Spinal cord (tissue), 10 donors: ENCODE measurements at places on chromosomes 6 and 20.
A peak's percentile ranks its signal among the peaks of the same experiment; 100 is the strongest.

GRCh38 chr20:39850821-39851330 lies 838.2 kb downstream of the MAFB start:
- H3K27me3 ChIP-seq: peaks cover 26% of the 10 kb centered on the region
- H3K36me3 ChIP-seq: no peaks in the 10 kb centered on the region
- peaks cover 16% of the 10 kb centered on the region for H3K4me1 ChIP-seq
- H3K27ac ChIP-seq: no peak overlapping the region
- no peak for DNase-seq

- H3K4me3 ChIP-seq: no peak overlapping the region
- DNase-seq: no peak
- H3K27ac ChIP-seq: no peak overlapping the region
Observed at GRCh38 chr6:165689699-165690098, 26.7 kb upstream of the PDE10A start.

DNA sequence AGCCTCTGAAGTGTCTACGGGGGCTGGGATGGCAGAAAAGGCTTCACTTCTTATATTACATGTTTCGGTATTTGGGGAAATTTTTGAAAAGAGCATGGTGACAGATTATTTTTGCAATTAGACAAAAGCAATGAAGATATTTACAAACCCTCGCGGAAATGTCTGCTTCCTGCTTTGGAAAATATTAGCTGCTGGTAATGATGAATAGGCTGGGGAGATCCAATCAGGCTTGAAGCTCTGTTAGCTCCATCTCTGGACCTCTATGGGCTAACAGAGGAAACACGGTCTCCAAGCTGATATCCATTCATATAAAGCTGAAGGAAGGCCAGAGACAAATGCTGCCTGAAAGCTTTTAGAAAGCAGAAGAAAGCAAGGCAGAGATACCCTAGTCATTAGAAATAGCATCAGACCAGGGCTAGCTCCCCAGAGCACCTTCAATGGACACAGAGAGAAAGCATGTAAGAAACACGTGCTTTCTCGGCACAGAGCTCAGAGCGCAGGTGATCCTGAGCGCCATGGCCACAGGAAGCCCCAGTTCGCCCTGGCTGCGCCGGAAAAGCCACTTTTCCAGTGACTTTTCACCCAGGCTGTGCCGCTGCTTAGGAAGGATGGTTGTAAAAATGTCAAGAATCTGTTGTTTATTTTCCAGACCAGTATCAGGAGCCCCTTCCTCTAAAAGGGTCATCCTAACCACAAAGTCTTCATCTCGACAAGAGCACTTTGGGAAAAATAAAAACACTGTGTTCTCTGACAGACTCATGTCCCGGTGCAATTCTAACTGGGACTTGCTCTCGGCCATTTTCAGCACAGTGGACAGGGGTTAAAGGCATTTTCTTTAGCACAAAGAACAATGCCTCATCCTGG lies 68.5 kb upstream of the NFATC2 start:
- no peaks in the 10 kb centered on the region for H3K27me3 ChIP-seq
- no peaks in the 10 kb centered on the region for H3K4me1 ChIP-seq

- H3K36me3 ChIP-seq: no peaks in the 10 kb centered on the region
- H3K27me3 ChIP-seq: peaks cover 17% of the 10 kb centered on the region
- no peak overlapping the region for H3K27ac ChIP-seq
Observed at GRCh38 chr20:33209789-33210188, 7.4 kb upstream of the BPIFA3 start.

GRCh38 chr6:131250122-131250521 lies 114.9 kb downstream of the AKAP7 start:
- no peaks in the 10 kb centered on the region for H3K36me3 ChIP-seq
- peak; percentile 94 for DNase-seq

GRCh38 chr6:157768863-157769551 lies 54.0 kb upstream of the SNX9 start:
- no peak for DNase-seq
- H3K4me1 ChIP-seq: peaks cover 3% of the 10 kb centered on the region
- H3K27me3 ChIP-seq: no peaks in the 10 kb centered on the region
- no peaks in the 10 kb centered on the region for H3K36me3 ChIP-seq

DNA sequence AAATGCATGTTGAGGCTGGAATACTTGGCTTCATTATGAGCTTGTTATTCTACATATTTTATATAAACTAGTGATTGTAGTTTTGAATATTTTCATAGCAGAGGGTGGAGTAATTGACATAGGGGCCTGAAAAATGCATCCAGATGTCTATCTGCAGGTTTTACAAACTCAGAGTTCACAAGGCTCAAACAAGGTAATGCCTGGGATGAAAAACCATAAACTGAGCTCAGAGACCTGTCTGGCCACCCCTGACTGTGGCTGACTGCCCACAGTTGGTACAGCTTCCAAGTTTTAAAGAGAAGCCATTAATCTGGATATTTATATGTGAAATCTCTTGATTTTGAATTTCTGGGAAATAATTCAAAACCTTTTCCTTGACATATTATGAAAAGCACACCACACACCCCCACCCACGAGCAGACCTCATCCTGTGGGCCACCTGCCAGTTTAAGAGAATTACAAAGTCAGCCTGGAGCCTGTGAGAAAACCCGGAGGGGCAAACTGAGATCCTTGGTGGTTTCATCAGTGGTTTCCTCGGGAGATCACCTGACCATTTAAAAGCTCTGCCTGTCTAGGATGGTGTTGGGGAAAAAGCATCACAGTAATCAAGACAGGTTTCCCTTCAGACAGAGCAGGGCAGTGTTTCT lies 230.1 kb downstream of the SAMD5 start:
- no peak for DNase-seq
- no peak overlapping the region for H3K4me3 ChIP-seq
- H3K27me3 ChIP-seq: no peaks in the 10 kb centered on the region
- H3K27ac ChIP-seq: no peak overlapping the region

DNA sequence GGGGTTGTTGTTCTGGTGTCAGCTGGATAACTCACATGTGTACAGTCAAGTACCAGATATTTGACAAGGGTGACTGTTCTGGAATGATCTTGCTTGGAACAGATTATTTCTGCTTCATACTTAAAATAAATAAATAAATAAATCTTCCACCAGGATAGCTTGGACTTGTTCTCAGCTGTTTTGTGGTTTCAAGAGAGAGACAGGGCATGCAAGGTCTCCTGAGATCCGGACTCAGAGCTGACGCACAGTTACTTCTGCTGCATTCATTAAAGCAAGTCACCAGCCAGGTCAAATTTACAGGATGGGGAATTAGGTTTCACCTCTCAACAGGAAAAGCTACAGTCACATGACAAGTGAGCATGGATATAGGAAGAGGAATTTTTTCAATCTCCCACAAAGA lies 285.0 kb upstream of the SPTLC3 start:
- H3K27me3 ChIP-seq: no peaks in the 10 kb centered on the region
- H3K27ac ChIP-seq: no peak overlapping the region
- H3K4me3 ChIP-seq: no peak overlapping the region
- no peak for DNase-seq
- H3K4me1 ChIP-seq: no peaks in the 10 kb centered on the region

- no peak overlapping the region for H3K27ac ChIP-seq
- no peaks in the 10 kb centered on the region for H3K27me3 ChIP-seq
- H3K4me3 ChIP-seq: no peak overlapping the region
- no peaks in the 10 kb centered on the region for H3K36me3 ChIP-seq
Observed at GRCh38 chr6:64694356-64694755, 1012.7 kb downstream of the EYS start.

DNA sequence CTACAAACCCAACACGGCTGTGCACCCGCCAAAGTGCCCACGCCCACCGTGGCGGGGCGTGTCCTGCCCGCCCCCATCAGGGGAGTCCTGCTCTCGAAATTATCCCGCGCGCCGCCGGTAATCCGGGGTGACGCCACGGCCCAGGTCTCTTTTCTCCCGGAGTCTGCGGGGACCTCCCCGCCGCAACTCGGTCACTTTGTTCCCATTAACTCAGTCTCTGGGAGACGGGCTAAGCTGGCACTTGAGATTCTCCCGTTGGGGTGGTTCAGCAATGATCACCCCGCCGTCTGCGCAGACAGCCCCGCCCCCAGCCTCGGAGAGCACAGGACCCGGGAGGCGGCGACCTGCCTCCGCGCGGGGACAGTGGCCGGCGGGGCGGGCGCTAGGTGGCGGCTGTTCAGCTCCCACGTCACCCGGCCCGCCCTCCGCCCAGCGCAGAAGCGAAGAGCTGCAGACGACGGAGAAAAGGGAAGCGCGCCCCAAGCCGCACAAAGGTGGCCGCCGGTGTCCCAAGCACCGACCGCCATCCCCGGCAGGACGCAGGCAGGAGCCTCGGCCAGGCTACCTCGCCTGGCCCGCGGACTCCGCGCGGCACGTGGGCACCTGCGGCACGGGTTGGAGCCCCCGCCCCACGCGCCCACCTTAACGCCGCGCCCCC lies 31.5 kb downstream of the SF3B5 start:
- H3K36me3 ChIP-seq: no peaks in the 10 kb centered on the region
- peak; percentile 26 for DNase-seq
- peaks cover 54% of the 10 kb centered on the region for H3K27me3 ChIP-seq

- no peak within 1 kb of the TSS for H3K27ac ChIP-seq
- no peaks in the 10 kb centered on the region for H3K27me3 ChIP-seq
- no peaks in the 10 kb centered on the region for H3K4me1 ChIP-seq
- H3K4me3 ChIP-seq: no peak within 1 kb of the TSS
- no peaks in the 10 kb centered on the region for H3K36me3 ChIP-seq
Observed at GRCh38 chr6:29107758-29108157, at the start of gene OR2J3. Gene OR2J3 (plus strand): TSS chr6:29108058. CDS start chr6:29111891, 3,833 bp downstream.

GRCh38 chr20:44683263-44684046 lies 31.7 kb upstream of the CCN5 start:
- no peak overlapping the region for H3K4me3 ChIP-seq
- H3K27ac ChIP-seq: no peak overlapping the region
- H3K4me1 ChIP-seq: no peaks in the 10 kb centered on the region
- peak; percentile 88 for DNase-seq
- no peaks in the 10 kb centered on the region for H3K27me3 ChIP-seq

- H3K27me3 ChIP-seq: no peaks in the 10 kb centered on the region
- H3K36me3 ChIP-seq: peaks cover 3% of the 10 kb centered on the region
- H3K4me3 ChIP-seq: peak within 1 kb of the TSS; percentile 68
- peaks cover 8% of the 10 kb centered on the region for H3K4me1 ChIP-seq
Observed at GRCh38 chr6:109482905-109483734, at the start of gene ZBTB24. Gene ZBTB24 (minus strand): TSS chr6:109483219. CDS start chr6:109482026, 1,193 bp downstream.

DNA sequence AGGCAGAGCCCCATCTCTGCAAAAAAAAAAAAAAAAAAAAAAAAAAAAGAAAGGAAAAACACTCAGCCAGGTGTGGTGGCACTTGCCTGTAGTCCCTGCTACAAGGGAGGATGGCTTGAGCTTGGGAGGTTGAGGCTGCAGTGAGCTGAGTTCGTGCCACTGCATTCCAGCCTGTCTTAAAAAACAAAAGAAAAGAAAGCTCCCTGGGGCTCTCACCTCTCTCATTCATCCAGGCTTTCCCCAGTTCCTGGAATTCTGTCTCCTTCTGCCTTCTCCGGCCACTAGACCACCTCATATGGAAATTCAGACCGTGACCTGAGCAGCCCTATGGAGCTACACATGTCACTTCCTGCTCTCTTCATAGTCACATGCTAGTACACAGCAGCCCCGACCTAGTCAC lies 101.1 kb upstream of the TAB2 start:
- H3K4me3 ChIP-seq: no peak overlapping the region
- H3K27me3 ChIP-seq: no peaks in the 10 kb centered on the region

DNA sequence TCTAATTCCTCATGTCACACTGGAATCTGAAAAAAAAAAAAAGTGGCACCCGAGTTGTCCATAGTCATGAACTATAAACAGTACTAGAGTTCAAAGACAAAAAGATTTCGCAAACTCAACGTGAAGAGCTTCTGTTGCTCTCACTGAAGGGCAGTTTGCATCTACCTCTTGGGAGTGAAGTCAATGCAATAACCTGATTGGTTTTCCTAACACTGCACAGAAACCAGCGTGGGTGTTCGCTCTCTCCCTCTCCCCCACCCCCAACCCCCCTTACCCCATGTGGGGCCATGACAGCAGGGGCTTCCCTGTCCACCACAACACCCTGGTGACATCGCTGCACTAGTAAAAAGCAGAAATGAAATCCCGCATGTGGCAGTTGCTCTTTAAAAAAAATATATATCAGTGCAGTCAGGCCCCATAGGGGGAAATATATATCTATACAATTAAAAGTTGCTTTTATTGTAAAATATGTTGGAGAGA lies 66.9 kb downstream of the GMPR start:
- H3K27ac ChIP-seq: no peak overlapping the region
- H3K4me1 ChIP-seq: peaks cover 11% of the 10 kb centered on the region
- no peak for DNase-seq
- peaks cover 15% of the 10 kb centered on the region for H3K36me3 ChIP-seq

DNA sequence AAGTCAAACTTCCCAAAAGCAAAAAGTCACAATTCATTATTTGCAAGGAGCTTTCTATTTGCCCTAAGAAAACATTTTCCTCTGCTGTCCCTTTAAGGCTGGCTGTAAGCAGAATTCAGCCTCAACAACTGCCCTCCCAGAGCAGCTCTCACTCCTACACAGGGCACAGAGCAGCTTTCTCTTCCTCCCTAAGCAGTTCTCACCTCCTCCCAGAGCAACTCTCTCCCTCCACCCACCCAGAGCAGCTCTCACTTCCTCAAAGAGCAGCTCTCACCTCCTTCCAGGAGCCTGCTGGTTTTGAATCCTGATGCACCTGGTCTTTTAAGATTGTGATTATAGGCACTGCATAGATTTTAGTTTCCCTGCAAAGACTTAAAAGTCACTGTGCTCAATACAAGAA lies 120.6 kb upstream of the TMEM181 start:
- H3K27ac ChIP-seq: no peak overlapping the region
- peaks cover 4% of the 10 kb centered on the region for H3K4me1 ChIP-seq
- no peak overlapping the region for H3K4me3 ChIP-seq

DNA sequence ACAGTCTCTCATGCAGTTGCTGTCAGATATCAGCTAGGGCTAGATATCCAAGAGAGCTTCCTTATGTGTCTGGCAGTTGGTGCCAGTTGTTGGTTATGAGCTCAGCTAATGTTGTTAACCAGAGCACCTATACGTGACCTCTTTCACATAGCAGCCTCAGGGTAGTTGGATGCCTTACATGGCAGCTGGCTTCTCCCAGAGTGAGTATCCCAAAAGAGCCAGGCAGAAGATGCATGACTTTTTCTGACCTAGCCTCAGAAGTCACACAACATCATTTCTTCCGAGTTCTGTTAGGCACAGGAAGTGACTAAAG lies 175.7 kb downstream of the VEGFA start:
- no peaks in the 10 kb centered on the region for H3K27me3 ChIP-seq
- no peak overlapping the region for H3K27ac ChIP-seq
- H3K4me3 ChIP-seq: no peak overlapping the region
- no peaks in the 10 kb centered on the region for H3K36me3 ChIP-seq
- peaks cover 6% of the 10 kb centered on the region for H3K4me1 ChIP-seq
- no peak for DNase-seq

DNA sequence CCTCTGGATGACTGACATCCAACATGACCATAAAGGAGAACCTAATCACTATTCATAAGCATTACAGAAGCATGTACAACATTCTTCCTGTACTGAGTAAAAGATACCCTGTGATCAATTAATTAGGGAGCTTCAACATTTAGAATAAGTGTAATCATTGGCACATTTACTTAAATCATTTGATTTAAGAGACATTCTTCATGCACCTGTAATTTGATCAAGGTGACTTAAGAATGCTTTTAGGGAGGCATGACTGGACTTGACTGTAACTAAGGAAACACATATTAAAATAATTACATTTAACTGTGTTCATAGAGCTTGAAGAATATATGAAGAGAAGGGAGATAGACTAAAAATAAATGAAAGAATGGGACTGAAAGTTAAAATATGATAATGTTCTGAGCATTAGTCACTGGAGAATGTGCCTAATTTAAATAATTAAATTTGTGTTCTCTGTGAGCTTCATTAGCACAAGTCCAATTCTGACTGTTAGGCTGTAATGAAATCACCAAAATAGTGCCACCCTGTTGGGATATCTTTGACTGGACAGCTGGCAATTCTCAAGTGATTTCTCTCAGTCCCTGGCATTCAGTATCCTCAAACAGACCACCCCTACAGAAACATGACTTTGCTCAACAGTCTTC lies 295.5 kb upstream of the ADGRB3 start:
- no peak overlapping the region for H3K27ac ChIP-seq
- no peaks in the 10 kb centered on the region for H3K4me1 ChIP-seq
- H3K4me3 ChIP-seq: no peak overlapping the region
- H3K36me3 ChIP-seq: no peaks in the 10 kb centered on the region
- DNase-seq: no peak
